ENCODE measurements at places on chromosomes 5 and 9.

GRCh38 chr5:132823481-132824050 lies 6.9 kb downstream of the SHROOM1 start:
- H3K36me3 ChIP-seq = no peaks in the 10 kb centered on the region
- peaks cover 6% of the 10 kb centered on the region for H3K4me1 ChIP-seq
- H3K4me3 ChIP-seq = no peak overlapping the region
- H3K27ac ChIP-seq = no peak overlapping the region

DNA sequence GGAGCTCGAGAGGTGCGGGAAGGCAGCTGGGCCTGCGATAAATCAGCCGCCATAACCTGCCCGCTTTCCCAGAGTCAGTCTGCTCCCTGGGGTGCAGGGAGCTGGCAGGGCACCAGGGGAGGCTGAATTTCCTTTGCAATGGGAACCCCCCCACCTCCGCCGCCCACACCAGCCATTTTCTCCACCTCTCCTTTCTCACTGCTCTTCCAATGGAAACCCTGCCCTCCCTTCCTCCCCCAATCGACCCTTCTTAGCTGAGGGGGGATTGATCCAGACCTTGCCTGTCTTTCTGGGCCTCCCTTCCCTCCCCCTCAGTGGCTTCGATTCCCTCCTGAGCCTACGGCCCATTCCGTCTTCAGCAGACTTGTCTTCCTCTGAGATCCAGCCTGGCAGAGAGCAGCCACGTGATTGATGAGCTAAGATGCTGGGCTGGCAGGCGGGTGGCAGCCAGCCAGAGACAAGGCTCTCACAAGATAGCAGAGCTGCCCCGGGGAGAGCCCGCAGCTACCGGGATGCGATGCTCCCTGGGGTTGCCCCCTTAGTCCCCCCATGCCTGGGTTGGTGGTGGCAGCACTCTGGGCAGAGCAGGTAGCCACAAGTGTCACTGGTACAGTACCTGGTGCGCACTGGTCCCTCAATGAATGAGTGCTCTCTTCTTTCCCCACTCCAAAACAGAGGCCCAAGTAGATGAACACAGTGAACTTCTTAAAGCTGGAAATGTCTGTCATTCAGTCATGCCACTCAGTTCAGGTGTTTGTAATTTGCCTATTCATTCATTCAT lies 53.7 kb upstream of the FABP6 start:
- H3K27ac ChIP-seq = no peak overlapping the region
- H3K4me1 ChIP-seq = no peaks in the 10 kb centered on the region
- no peak overlapping the region for H3K4me3 ChIP-seq
- DNase-seq = no peak

- no peak overlapping the region for H3K27ac ChIP-seq
- no peaks in the 10 kb centered on the region for H3K36me3 ChIP-seq
- no peaks in the 10 kb centered on the region for H3K27me3 ChIP-seq
Measured at GRCh38 chr9:82031538-82032280, 43.1 kb downstream of the SPATA31D1 start.

DNA sequence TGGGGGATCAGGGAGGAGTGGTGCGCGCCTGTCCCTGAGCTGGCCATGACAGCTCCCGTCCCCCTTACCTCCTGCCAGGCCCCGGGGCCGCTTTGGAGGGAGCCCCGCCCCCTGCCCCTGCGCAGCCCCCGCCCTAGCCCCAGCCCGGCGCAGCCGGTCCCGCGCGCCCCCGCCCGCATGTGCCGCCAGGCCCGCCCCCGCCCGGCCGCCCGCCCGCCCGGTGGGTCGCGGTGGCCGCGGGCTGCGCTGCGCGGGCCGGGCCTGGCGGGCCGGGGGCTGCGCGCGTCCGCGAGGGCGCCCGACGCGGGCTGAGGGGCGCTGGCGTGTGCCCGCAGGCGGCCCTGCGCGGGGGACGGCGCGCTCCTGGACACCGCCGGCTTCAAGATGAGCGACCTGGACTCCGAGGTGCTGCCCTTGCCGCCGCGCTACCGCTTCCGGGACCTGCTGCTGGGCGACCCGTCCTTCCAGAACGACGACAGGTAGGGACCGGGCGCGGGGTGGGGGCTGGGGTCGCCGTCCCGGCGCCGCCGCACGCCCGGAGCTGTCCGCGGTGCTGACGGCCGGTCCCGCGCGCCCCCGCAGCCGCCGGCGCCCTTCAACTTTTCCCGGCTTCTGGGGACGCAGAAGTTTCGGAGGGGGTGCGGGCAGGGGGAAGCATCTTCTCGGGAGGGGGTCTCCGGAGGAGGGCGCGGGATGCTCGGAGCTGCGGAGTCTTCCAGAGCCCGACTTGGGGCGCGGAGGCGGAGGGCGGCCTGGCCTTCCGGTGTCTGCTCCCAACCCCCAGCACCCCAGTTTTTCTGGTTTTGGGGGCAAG lies 12.5 kb downstream of the KCNT1 start:
- no peak overlapping the region for H3K4me3 ChIP-seq
- DNase-seq = no peak
- H3K27me3 ChIP-seq = peaks cover 16% of the 10 kb centered on the region
- H3K36me3 ChIP-seq = no peaks in the 10 kb centered on the region
- no peaks in the 10 kb centered on the region for H3K4me1 ChIP-seq

- no peak overlapping the region for H3K4me3 ChIP-seq
- no peaks in the 10 kb centered on the region for H3K27me3 ChIP-seq
- no peak for DNase-seq
- H3K36me3 ChIP-seq = no peaks in the 10 kb centered on the region
- H3K4me1 ChIP-seq = no peaks in the 10 kb centered on the region
Measured at GRCh38 chr9:87909310-87910041, 8.3 kb upstream of the SPATA31C1 start.

DNA sequence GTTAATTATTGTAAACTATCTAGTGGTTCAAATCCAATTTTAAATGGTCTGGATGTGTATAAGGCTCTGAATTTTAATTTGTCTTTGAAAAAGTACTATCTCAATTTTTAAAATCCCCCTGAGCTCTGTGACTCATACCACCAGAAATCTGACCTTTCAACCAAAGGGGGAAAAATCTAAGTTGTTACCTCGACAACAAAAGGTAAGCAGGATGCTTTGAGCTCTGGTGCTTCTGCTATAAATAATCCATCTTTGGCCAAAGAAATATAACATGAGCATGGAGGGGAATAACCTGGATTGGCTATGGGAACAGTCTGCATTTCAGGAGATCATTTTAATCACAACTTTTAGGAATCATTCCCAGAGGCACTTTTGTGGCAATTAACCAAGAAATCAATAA lies 76.3 kb upstream of the PCSK1 start:
- H3K36me3 ChIP-seq = no peaks in the 10 kb centered on the region
- H3K27ac ChIP-seq = no peak overlapping the region
- DNase-seq = no peak
- no peaks in the 10 kb centered on the region for H3K27me3 ChIP-seq
- no peaks in the 10 kb centered on the region for H3K4me1 ChIP-seq

- no peaks in the 10 kb centered on the region for H3K36me3 ChIP-seq
- no peak overlapping the region for H3K4me3 ChIP-seq
- no peak overlapping the region for H3K27ac ChIP-seq
- no peaks in the 10 kb centered on the region for H3K27me3 ChIP-seq
- no peak for DNase-seq
- no peaks in the 10 kb centered on the region for H3K4me1 ChIP-seq
Measured at GRCh38 chr5:66810848-66811261, 214.7 kb downstream of the MAST4 start.

DNA sequence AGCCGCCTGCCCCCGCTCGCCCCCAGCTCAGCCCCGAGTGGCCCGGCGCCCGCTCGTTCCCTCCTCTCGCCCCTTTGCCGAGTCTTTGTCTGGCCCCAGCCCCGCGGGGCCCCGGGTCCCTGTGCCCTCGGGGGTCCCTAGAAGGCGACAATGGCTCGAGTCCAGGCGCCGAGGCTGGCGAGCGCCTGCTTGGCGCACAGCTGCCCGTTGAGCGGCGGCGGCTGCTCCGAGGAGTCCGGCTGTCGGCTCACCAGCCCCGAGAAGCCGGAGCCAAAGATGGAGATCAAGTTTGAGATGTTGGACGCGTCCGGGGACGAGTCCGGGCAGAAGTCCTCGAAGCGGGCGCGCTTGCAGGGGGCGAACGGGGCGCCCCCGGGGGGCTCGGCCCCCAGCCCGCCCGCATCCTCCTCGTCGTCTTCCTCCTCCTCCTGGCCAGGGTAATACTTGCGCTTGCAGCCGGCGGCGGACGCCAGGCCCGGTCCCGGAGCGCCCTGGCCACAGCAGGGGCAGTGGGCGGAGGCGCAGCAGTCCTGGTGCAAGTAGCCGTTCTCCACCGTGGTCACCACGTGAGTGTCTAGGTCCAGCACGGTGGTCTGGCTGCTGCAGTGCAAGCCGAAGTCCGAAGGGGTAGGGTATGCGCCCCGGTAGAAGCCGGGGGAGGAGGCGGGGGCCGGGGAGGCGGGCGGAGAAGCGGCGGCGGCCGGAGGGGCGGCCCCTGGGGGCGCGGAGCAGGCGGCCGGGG lies 1.2 kb downstream of the IER5L start:
- no peaks in the 10 kb centered on the region for H3K36me3 ChIP-seq
- H3K27ac ChIP-seq = no peak overlapping the region
- H3K27me3 ChIP-seq = no peaks in the 10 kb centered on the region
- peak overlapping the region; percentile 69 for H3K4me3 ChIP-seq

GRCh38 chr9:123305879-123306278 lies 37.5 kb upstream of the STRBP start:
- no peaks in the 10 kb centered on the region for H3K36me3 ChIP-seq
- no peak overlapping the region for H3K4me3 ChIP-seq
- no peaks in the 10 kb centered on the region for H3K27me3 ChIP-seq

GRCh38 chr5:36035696-36036095 lies 31.0 kb downstream of the UGT3A2 start:
- H3K27ac ChIP-seq = no peak overlapping the region
- H3K36me3 ChIP-seq = no peaks in the 10 kb centered on the region
- H3K4me3 ChIP-seq = no peak overlapping the region
- no peaks in the 10 kb centered on the region for H3K27me3 ChIP-seq

- H3K4me3 ChIP-seq = no peak overlapping the region
- H3K4me1 ChIP-seq = no peaks in the 10 kb centered on the region
- DNase-seq = no peak
- H3K27ac ChIP-seq = no peak overlapping the region
- H3K27me3 ChIP-seq = no peaks in the 10 kb centered on the region
Measured at GRCh38 chr9:15670894-15671293, 118.1 kb downstream of the CCDC171 start.

DNA sequence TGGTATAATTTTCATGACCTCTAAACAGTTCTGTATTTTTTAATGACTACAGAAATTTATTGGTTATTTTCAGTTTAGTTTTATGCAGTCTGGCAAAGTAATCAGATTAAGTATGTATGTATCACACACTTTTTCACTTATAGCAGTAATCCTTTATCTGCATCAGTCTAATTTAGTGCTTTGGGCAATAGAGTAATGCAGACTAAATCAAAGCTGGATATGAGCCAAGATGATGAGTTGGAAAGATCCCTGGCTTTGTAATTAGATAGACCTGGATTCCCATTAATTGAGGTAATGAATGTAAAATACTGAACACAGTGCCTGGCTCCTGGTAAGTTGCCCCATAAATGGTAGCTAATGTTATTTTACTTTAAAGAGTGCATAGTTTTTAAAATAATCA lies 215.4 kb upstream of the TLX3 start:
- H3K4me1 ChIP-seq = no peaks in the 10 kb centered on the region
- H3K27ac ChIP-seq = no peak overlapping the region
- no peak overlapping the region for H3K4me3 ChIP-seq
- no peak for DNase-seq
- H3K36me3 ChIP-seq = no peaks in the 10 kb centered on the region
- no peaks in the 10 kb centered on the region for H3K27me3 ChIP-seq

GRCh38 chr5:22293147-22293546 lies 560.0 kb downstream of the CDH12 start:
- no peaks in the 10 kb centered on the region for H3K36me3 ChIP-seq
- no peak for DNase-seq
- no peak overlapping the region for H3K4me3 ChIP-seq
- no peaks in the 10 kb centered on the region for H3K4me1 ChIP-seq
- no peak overlapping the region for H3K27ac ChIP-seq

GRCh38 chr5:138264183-138264582 lies 10.2 kb downstream of the GFRA3 start:
- no peaks in the 10 kb centered on the region for H3K36me3 ChIP-seq
- no peak for DNase-seq
- no peaks in the 10 kb centered on the region for H3K4me1 ChIP-seq
- no peak overlapping the region for H3K27ac ChIP-seq
- H3K27me3 ChIP-seq = no peaks in the 10 kb centered on the region
- no peak overlapping the region for H3K4me3 ChIP-seq

GRCh38 chr5:133401731-133402347 lies 210.5 kb downstream of the FSTL4 start:
- no peaks in the 10 kb centered on the region for H3K36me3 ChIP-seq
- H3K4me1 ChIP-seq = no peaks in the 10 kb centered on the region
- no peak overlapping the region for H3K4me3 ChIP-seq
- no peak overlapping the region for H3K27ac ChIP-seq

DNA sequence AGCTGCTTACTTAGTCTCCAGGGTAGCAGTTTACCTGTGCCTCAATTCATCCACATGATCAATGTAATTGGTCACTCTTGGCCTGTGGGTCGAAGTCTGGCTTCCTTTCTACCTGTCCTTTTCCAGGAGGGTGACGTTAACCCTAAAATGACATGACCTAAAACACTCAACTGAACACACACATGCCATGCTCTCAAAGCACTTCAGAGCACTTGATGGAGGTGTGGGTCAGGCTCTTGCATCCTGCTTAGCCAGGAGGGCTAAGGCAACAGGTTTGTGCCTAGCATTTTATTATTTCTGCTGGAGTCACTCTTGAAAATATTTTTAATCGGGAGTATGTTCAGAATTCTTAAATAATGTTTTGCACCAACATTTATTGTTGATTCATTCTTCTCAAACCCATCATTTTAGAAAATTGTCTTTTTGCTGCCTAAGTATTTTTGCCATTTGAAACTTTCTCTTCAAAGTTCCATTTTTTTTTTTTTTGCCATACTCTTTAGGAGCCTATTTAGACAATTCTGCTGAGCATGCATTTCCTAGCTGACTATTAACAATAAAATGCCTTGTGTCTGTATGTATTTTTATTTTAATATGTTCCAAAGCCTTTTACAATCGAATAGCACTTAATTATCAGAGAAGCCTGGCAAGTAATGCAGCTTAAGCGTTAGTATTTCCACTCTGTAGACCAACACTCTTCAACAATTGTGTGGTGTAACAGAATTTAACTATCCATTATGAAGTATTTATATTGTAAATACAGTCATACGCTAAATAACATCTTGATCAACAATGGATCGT lies 59.1 kb downstream of the ATP10B start:
- no peaks in the 10 kb centered on the region for H3K27me3 ChIP-seq
- H3K4me1 ChIP-seq = no peaks in the 10 kb centered on the region
- H3K36me3 ChIP-seq = no peaks in the 10 kb centered on the region
- no peak overlapping the region for H3K27ac ChIP-seq
- DNase-seq = no peak
- no peak overlapping the region for H3K4me3 ChIP-seq

Data from effector memory CD4-positive, alpha-beta T cell (primary cell).